Stimulated activated CD4-positive, alpha-beta T cell treated with anti-CD3 and anti-CD28 coated beads, Interleukin-2, amount 100 ng/mL, for 48 hours (primary cell): ENCODE measurements at places on chromosomes 2 and 18.
A peak's percentile ranks its signal among the peaks of the same experiment; 100 is the strongest.

DNA sequence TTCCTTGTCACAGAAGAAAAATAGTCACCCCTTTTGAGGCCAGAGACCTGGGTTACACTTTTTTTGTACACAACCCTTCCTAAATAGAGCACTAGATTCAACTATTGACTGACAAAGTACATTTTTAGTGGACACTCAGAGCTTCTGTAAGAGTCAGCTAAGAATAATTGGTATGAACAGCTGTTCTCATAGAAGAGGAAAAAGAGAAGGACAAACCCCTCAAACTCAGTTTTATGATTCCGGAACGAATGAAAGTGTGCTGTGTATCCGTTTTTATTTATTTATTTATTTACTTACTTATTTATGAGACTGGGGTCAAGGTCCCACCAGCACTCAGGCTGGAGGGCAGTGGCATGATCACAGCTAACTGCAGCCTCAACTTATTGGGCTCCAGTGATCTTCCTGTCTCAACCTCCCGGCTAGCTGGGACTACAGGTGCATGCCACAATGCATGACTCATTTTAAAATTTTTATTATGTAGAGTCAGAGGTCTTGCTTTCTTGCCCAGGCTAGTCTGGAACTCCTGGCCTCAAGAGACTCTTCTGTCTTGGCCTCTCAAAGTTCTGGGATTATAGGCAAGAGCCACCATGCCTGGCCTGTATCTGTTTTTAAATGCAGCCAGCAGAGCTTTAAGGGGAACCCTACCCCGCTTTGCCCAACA lies 36.0 kb upstream of the FZD5 start:
- no peak for DNase-seq

- DNase-seq, result peak; percentile 47
These were observed 76.0 kb downstream of the EMX1 start for GRCh38 chr2:72993147-72993932.

DNA sequence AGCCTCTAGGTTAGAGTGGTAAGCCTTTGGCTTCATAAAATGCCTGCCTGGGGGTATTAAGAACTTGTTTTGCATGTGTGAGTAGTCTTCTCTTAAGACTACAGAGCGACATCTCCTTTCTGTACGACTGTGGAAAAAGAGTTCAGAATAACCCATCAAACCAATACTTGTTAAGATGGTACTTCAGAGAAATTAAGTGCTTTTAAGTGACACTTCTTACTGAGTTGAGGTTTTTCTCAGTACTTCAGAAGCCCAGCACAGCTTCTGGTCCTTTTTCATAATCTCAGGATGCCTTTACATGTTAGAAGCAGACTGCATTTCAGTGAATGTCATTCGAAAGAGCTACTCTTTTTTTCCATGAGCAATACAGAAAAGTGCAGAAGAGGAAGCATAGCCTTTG lies 10.8 kb downstream of the XRCC5 start:
- DNase-seq, result no peak

- DNase-seq, result no peak
These were observed 92.8 kb downstream of the MARCHF4 start for GRCh38 chr2:216279459-216279858.

DNA sequence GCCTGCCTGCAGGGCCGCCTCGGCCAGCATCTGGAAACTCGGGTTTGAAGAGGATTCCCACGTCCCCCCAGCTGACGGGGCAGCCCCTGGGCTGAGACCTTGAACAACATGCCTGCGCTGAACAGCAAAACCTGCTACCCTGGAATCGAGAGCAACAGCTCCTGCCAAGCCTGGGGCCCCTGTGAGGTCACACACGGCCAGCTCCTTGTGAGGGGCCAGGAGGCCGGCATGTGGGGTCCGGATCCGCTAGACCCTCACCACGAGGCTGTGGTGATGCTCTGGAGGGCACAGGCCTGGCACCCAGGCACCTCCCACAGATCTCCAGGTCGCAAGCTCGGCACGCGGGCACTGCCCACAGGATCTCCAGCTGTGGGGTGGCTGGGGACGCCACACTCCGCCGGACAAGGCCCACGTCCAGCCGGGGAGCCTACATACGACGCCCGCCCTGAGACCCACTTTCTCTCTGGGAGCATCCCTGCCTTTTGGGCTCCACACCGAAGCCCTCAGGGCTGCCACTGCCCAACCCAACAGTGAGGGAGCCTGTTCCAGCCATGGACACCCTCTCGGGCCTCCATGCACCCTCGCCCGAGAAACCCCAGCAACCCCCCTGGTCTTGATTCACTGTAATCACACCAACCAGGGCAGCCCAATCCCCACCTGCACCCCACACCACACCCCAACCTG lies 34.1 kb downstream of the SLC66A2 start:
- DNase-seq, result no peak

DNA sequence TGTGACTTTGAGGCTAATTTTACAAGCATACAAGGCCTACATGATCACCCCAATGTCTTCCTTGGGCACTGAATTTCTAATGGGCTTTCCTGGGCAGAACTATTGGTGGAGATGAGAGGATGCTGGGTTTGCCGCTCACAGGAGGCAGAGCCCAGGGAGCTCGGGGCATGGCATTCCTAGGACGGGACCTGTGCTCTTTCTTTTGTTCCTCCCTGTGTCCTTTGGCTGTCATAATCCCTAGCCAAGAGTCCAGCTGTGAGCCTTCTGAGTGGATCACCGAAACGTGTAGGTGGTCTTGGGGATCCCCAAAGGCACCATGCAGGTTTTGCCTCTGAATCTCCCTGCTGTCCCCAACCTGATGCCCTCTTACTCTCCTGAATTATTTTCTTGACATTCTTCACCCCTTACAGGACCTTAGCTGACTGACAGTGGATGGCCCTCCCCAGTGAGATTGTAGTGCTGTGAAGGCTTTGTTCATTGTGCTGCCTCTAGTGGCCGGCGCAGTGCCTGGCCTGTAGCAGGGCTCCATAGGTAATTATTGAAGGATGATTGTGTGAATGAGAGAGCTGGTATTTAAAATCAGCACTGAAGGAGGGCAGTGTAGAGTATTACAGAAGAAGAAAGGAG lies 221.9 kb downstream of the ZNF407 start:
- no peak for DNase-seq

GRCh38 chr2:134389381-134389780 lies 135.5 kb downstream of the MGAT5 start:
- DNase-seq, result no peak

DNA sequence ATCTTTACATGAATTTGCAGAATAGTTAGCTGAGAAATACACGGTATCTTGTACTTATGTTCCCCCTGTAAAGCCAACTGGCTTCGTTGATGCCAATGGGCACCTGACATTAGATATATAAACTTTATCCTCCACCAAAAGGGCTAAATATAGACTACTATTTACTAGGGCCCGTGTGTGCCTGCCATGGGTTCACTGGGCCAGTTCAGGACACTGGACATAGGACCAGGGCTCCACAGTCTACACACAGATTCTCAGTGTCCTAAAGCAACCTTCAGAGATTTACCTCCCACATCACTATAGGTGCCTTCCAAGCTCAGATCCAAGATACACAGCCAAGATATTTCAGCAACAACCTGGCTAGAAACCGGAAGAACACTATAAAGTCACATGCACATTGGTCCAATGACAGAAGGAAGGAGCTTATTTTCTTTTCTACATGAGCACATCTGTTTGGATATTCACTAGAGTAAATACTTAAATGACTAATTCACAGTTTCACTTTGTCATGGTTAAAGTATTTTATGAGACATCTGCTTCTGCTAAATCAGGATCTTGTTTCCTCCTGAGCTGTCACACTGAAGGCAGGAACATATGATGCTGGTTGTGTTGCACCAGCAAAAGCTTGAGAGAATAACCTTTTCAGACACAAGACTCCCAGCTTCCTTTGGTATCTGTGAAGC lies 95.1 kb downstream of the MYO5B start:
- DNase-seq, result no peak

- no peak for DNase-seq
These were observed 220.4 kb upstream of the FOSL2 start for GRCh38 chr2:28172114-28172898.

GRCh38 chr2:15284614-15285013 lies 276.5 kb downstream of the NBAS start:
- no peak for DNase-seq

DNA sequence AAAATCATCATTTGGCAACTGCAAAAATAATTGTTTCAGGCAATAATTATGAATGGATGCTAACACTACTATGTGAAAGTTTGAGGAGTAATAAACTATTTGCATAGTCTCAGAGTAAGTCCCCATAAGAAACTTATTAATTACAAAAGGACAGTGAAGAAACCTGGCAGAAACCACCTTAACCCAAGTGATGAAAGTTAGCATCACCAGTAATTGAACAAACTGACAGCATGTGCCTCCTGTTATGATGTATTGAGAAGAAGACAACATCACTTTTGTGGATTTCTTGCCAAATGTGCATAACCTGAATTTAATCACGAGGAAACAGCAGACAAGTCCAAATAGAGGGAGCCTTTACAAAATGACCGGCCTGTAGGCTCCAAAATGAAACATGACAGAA lies 183.3 kb upstream of the SP5 start:
- no peak for DNase-seq

DNA sequence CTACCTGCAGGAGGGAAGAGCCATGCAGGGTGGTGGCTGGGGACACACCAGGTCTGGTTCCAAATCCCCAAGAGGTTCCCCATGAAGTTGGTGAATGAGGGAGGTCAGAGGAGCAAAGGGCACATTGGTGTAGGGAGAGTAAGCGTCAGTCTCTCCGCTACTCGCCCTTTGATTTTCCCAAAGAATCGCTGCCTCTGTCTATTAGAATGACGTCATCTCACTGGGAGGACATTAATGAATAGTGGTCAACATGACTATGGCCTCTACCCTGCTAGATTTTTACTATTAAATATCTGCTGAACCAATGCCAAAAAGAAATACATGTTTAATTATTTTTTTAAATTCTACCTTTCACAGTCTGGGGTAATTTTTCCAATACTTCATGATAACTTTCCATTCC lies 109.6 kb upstream of the SNTG2 start:
- no peak for DNase-seq

- no peak for DNase-seq
These were observed 134.6 kb upstream of the SPATS2L start for GRCh38 chr2:200171731-200172482.

- no peak for DNase-seq
These were observed 84.9 kb upstream of the EPB41L3 start for GRCh38 chr18:5628512-5629255.

DNA sequence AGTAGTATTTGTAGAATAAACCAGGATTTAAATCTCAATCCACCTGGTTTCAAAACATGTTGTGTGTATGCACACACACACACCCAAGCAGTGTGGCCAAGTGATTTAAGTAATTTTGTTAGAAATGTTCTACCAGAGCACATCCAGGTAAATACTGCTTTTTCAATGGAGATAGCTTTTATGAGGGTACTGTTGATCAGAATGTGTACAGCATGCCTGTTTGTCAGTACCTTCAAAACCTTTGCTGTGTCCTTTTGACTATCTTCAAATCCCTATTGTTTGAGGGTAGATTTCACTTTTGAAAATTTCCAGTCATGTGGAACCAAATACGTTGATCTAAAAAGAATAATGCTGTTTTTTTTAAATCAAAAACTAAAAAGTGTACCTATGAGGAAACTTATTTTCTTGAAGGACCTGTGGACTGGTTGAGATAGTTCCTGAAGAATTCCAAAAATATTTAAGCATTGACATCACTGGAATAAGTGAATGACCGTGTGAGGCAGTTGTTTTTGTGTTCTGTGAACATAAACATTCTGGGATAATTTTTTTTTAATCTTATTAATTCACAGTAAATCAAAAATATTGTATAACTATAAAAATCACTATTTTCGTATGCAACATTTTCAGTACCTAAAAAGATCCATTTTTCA lies 70.9 kb downstream of the PTRHD1 start:
- no peak for DNase-seq

GRCh38 chr18:29184654-29185053 lies 1007.7 kb upstream of the CDH2 start:
- no peak for DNase-seq

GRCh38 chr2:109320195-109320922 lies 191.4 kb downstream of the SH3RF3 start:
- no peak for DNase-seq

DNA sequence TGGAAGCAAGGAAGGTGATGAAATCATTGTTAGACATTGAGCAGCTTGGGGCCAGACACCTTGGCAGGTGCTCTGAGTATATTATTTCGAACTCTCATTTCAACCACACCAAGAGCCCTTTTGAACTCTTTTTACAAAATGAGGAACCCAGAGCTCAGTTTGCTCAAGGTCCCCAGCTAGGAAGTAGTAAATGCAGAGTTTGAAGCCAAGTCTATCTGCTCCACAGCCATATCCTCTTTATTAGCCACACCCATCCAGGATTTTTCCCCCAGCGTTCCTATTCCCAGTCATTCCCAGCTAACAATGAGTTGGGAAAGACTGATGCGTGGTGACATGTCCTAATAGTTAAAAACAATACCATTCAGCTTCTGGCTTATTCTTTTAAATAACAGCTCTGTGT lies 40.2 kb downstream of the SEMA4F start:
- no peak for DNase-seq

- no peak for DNase-seq
These were observed 311.6 kb downstream of the STK39 start for GRCh38 chr2:167935803-167936110.

DNA sequence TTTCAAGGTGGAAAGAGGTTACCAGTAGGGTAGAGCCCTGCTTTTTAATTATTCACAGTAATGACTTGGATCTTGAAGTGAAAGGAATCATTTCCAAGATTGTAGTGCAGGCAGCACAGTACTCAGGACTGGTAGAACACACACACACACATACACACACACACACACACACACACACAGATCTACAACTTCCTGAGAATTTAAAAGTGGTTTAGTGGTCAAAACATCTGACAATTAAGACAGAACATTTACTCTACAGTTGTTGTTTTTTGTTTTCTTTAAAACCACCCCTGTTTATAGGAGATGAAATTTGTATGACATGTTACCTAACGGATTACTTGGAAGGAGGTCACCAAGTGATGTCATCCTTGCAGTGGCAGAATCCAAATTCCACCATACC lies 146.7 kb upstream of the VRK2 start:
- DNase-seq, result no peak

GRCh38 chr2:241128266-241128665 lies 21.0 kb downstream of the PASK start:
- DNase-seq, result no peak

DNA sequence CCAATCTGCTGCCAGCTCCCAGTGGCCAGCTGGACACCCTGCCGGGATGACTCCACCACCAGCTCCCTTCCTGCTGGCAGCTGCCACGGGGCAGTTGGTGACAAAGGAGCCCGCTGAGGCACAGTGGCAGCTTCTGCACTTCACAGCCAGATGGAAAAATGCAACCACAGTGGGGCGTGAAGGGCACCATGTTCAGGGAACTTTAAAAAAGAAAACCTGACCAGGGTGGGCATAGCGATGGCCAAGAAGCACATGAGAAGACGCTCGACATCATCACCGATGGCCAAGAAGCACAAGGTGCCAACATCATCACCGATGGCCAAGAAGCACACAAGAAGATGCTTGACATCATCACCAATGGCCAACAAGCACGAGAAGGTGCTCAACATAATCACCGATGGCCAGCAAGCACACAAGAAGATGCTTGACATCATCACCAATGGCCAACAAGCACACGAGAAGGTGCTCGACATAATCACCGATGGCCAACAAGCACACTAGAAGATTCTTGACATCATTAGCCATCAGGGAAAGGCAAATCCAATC lies 243.5 kb downstream of the EIPR1 start:
- no peak for DNase-seq

- DNase-seq, result no peak
These were observed 106.3 kb downstream of the TRIM43 start for GRCh38 chr2:95698146-95698545.

- DNase-seq, result peak; percentile 79
These were observed 4.1 kb upstream of the NEURL3 start for GRCh38 chr2:96509114-96509846.
